AG08395 (cell line): ENCODE measurements at places on chromosomes 2 and 18.

GRCh38 chr2:159998961-159999360 is 63.5 kb downstream of the PLA2R1 start:
- no peak for DNase-seq

DNA sequence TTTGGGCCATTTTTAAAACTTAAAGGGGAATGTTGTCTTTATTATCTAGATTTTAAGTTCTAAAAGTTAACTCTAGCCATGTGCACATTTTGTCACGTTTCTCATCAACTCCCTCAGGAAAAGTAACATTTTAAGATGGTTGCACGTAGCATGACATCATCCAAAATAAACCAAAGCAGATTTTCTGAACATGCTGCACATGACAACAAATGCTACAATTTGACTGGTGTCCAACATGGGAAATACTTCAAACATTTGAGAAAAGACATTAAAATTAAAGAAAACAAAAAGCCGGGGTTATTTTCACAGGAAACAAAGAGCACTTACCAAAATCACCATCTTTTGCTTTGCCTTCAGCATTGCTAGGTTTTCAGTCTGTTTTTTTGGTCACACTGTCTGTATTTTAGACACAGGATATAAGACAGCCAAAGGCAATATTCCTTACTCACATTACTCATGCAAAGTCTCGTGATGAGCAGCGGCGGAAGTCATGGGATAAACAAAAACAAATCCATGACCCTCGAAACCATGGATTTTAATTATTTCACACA is 51.3 kb upstream of the RND3 start:
- DNase-seq, result peak; percentile 52

GRCh38 chr2:68837861-68838341 is 33.3 kb downstream of the BMP10 start:
- DNase-seq, result no peak

DNA sequence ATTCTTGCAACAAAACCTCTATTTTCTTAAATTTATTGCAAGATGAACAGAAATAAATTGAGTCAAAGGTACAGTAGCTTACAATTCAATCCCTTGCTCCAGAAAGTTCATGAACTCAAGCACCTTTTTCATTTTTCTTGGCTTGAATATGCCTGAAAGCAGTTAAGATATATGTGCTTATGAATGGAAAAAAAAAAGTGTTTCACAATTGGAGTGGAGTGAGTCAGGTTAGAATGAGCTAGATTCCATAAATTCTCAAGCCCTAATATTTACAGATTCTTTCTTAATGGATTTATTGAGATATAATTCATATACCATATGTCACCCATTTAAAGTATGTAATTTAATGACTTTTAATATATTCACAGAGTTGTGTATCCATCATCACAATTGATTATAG is 39.6 kb upstream of the NEMP2 start:
- peak; percentile 14 for DNase-seq

DNA sequence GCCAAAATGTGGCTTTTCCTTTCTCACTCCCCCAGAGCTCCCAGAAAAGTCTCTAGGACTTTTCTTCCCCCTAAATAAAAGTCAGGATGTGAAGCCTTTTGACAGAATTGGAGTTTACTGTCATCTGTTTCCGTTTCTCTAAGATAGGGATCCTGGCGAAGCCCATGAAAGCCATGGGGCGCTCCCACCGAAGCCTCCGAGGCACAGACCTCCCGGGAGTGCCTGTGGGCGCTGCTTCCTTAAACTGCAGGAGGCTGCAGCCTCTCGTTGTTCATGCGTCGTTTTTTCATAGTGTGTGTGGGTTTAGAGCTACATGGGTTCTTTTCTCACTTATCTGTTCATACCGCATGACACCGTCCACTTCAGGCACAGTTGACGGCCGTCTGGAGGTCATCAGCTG is 56.8 kb downstream of the ASAP2 start:
- no peak for DNase-seq

DNA sequence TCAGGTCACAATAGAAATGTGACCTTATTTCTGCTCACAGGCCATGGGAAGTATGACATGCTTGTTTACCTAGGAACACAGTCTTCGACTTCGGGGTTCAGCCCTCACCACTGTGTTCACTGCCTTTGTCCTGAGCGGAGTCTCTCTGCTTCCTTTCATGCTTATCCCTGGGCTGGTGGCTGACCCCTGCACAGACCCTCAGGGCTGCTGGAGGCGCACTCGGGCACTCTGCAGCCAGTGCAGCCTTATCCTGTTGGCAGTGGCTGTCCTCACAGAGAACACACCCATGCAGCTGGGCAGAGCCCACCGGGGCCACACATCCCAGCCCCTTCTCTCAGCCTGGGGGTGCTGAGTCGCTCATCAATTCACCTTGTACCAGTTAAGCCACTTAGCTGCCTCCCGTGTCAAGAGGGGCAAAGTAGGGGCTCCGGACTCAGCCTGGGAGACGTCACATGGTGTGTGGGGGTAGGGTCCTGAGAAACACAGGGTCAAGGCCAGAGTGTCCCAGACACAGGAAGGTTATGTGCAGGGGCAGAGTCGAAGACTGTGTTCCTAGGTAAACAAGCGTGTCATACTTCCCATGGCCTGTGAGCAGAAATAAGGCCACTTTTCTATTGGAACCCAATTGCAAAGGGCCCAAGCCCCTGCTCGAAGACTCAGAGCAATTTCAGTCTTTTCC is 107.5 kb downstream of the FAM210A start:
- no peak for DNase-seq

DNA sequence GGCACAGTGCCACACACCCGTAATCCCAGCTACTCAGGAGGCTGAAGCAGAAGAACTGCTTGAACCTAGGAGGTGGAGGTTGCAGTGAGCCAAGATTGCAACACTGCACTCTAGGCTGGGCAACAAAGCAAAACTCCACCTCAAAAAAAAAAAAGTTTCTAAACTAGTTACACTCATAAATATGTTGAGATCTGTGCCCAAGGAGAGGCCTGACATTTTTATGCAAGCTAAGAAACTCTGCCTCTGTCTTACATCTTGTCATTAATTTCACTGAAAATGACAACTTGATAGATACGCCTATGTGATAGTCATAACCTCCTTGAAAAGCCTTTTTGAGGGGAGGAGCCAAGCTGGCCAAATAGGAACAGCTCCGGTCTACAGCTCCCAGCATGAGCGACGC is 412.7 kb downstream of the STK39 start:
- DNase-seq, result no peak

DNA sequence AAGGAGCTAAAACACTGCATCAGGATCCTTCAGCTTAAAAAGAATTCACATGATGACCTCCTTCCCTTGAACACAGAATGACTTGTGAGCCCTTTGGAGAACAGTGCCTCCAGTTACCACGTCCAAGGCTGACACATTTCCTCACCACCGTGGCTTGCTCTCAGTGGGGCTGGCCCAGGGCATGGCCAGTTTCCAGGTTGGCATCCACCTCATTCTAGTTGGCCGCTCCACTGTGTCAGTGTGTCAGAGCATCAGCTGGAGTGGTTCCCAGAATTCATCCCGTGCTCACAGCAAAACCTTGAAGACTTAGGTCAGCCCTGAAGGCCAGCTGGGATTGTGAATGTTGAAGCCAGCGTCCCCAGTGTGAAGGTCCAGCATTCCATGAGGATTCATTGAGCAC is 158.5 kb downstream of the INSIG2 start:
- peak; percentile 74 for DNase-seq

DNA sequence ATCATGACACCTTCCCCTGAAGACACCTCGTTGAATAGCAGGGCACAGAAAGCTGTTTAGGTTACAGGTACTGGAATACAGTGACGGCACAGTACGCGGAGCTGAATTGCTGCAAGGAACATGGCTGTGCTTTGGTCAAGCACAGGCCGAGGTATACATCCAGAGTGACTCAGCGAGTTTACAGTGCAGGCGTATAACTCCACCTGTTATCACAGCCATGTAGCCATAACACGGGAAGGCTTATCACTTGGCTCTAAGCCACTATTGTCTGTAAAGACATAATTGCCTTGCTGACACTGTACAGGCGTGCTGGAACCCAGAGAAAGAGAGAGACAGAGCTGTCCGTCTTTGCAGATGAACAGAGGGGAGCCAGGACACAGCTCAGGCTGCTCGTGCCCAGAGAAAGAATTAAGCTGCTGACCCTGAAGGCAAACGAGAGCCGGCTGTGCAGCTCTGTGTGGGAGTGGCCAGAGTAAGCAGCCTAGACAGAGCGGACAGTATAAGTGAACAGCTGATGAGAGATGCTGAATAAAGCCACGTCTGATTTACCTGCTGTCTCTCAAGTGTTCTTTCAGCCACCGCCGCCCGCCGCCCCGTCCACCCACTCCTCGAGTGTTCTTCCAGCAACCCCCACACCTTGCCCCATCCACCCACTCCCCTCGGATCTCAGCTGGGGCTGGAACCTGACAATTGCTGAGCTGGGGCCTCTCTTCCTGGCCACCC is 87.3 kb upstream of the PPP1CB start:
- DNase-seq, result no peak

DNA sequence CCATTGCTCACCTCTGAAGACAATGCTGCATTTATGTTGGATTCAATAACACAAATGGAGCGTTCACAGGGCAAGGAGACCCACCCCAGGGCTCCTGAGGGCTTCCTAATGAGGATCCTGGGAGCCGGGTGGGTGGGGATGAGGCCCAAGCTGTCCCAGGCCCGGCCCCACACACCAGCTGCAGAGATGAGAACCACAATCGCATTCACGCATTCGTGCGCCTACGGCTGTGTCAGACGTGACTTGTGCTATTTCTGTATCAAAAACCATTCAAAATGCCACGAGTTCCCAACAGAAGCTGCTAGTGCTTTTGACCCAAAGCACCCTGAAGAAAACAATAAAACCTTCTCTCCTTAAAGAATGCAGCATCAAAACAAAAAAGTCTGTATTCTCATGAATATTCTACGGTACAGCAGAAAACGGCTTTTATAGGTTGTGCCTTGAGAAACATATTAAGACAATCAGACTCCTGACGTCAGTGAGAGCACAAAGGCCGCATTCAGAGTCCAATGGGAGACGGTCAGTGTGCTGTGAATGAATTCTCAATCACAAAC is 205.4 kb downstream of the HDAC4 start:
- DNase-seq, result no peak

DNA sequence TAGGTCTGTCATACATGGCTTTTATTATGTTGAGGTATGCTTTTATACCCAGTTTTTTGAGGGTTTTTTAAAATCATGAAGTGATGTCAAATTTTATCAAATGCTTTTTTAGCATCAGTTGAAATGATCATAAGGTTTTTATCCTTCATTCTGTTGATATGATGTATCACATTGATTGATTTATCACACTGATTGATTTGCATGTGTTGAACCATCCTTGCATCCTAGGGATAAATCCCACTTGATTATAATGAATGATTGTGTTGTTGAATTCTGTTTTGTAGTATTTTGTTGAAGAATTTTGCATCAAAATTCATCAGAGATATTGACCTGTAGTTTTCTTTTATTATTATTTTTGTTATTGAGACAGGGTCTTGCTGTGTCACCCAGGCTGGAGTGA is 68.2 kb downstream of the LIMS1 start:
- DNase-seq, result no peak

- DNase-seq, result no peak
Measured at GRCh38 chr2:171318463-171318934, 115.3 kb downstream of the METTL8 start.

DNA sequence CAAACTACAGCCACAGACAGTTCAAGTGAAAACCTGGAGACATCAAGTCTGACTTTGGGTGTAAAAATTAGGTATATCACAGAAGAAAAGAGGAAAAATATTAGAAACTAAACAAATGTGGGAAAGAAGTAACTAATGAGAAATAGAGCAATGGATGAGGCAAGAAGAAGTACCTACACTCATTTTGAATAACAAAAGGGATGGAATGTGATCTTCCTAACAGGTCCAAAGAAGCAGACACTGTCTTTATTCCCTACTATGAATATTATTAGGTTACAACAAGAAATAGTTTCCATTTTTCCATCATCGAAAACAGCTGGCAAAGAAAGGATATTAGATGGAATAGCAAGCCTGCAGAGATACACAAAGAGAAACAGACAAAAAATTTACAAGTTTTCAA is 486.3 kb upstream of the FSHR start:
- no peak for DNase-seq

- DNase-seq, result no peak
Measured at GRCh38 chr2:27184115-27184514, 27.7 kb upstream of the ATRAID start.

DNA sequence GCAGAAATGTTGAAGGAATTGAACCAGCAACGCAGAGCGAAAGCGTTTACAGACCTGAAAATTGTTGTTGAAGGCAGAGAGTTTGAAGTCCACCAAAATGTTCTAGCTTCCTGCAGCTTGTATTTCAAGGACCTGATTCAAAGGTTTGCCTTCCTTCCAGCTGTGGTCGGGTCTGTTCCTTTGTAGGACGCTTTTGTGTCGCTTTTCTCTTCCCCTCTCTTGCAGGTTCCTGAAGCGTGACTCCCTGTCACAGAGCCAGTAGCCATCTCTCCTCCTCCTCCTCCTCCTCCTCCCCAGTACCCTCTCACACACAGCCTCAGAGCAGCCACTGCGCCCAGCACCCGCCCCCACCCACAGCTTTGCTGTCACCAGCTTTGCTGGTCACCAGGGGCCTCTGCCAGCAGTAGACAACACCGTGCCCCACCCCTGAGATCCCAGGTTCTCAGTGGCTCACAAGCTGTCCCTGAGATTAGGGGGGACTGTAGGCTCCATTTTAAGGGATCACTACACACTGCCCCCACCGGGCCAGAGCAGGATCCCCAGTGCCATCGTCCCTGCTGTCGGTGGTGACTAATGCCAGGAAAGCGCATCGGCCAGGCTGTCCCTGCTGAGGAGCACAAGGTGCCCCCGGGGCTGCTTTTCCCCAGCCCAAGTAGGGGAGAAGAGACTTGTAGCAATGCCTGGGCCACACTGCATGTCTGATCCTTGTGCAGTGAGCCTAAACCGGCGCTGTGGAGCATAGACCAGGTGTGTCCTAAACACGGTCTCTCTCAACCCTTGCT is 242.3 kb downstream of the ATAD2B start:
- DNase-seq, result no peak

DNA sequence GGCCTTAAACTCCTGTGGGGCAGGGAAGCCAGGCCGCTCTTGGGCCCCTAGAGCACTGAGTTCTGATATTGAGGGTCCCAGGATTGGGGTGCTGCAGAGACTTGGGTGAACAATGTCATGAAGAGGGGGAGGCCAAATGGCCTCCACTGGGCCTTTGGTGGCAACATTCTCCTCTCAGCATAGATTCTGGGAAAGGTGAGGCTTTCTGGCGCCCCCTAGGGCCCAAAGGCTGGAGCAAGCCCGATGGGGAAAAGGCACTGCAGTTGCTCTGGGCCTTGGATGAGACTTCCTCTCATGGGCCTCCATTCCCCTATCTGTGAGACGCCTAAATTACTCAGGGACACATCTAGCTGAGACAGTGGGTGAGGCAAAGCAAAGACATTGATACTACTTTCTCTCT is 84.8 kb downstream of the ACAA2 start:
- DNase-seq, result peak; percentile 35

- DNase-seq, result no peak
Measured at GRCh38 chr18:71485611-71486010, 1058.5 kb downstream of the CBLN2 start.
